ENCODE measurements at places on chromosomes 2 and 18.

DNA sequence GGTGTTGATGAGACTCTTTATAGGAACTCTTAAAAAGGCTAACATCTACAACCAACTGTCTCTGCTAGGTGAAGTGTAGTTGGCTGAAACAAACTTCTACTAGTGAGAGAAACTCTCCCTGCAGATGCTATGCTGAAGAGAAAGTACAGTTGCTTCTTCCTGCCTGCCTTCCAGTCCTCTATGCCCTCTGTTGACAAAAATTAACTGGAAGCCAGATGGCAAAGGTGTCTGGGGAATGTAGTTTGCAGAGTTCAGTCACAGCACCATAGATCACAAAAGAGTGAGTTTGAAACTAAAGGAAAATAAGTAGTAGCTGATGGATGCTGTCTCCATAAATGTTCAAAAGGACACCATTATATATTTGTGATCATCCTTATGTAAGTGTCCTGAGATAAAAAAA is 958.8 kb upstream of the NRXN1 start:
- DNase-seq, result no peak

DNA sequence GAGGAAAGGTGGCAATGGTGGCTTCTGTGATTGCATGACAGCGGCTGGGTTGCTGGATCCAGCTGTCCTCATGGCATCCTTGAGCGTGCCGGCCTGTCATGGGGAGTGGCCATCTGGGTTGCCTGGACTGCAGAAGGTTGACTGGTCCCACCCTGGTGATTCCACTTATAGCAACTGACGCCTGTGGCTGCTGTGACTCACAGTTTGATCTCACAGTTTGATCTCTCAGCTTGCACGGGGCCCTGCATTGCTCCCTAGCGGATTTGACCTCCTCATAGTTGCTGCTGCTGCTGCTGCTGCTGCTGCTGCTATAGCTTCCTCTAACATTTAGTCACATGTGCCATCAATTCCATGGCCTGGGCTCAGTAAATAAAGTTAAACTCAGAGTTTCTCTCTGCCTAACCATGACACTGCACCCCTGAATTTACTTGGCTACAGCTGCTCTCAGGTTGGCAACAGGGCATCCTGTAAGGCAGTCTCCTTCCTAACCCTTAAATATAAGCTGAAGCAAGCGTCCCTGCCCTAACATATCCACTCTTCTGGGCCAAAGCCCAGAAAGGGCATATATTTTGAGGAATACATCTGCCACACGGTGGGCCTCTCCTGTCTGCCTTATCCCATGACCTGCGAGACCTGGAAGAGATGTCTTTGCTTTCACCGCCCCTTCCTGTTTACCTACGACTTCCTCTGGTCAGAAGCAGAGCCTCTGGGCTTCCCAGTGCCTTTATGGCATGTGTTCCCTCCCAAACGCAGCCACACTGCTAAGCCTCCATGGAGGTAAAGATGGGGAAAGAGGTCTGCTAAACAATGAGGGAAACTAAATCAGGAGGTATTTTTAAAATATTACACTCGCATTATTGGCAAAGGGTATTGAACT is 37.8 kb upstream of the CCDC150 start:
- no peak for DNase-seq

DNA sequence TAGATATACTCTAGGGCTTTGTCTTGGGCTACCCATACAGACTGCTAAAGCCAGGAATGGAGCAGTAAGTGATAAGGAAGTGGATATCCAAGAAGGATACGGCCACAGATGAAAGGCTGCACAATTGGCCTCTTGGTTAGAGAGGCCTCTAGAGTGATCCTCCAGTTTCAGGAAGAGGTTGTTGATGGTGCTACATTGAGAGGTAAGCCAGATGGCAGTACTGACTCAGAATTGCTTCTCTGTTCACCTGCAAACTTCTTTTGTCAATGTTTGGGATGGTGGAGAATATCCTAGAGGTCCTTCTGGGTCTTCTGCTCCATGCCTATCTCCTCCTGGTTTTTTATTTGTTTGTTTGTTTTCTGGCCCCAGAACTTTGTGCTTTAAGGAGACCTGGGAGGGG is 226.8 kb upstream of the LRRTM1 start:
- DNase-seq, result no peak

DNA sequence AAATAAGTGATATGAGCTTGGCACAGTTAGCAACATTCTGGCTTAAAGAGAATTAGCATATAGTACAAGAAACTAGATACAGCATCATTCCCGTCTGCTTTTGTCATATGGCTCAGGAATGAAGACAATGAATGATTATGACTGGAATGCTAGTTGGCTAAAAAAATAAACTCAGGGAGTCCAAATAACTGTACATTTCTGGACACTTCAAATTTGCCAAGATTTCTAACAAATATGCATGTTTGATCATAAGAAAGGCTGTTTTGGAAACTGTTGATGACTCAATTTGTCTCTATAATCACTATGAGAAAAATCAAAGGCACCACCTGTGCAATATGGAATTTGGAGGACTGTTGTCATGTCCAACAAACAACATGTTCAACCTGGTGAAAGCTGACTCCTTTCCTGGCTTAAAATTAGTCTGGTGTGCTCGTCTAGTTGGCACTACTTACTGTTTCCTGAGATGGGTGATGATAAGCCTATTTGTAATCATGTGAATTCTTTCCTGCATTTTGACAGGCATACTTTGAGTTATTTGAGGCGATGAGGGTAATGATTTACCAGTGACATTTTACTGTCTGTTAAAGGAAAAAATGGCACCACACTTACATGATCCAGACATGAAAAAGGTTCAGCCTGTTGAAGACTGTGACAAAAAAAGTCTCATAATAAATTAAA is 133.9 kb upstream of the CDH20 start:
- no peak for DNase-seq

GRCh38 chr2:10345126-10345525 is 42.4 kb downstream of the HPCAL1 start:
- DNase-seq, result no peak

- DNase-seq, result no peak
These were observed 177.6 kb downstream of the ZNF521 start for GRCh38 chr18:25174324-25174723.

DNA sequence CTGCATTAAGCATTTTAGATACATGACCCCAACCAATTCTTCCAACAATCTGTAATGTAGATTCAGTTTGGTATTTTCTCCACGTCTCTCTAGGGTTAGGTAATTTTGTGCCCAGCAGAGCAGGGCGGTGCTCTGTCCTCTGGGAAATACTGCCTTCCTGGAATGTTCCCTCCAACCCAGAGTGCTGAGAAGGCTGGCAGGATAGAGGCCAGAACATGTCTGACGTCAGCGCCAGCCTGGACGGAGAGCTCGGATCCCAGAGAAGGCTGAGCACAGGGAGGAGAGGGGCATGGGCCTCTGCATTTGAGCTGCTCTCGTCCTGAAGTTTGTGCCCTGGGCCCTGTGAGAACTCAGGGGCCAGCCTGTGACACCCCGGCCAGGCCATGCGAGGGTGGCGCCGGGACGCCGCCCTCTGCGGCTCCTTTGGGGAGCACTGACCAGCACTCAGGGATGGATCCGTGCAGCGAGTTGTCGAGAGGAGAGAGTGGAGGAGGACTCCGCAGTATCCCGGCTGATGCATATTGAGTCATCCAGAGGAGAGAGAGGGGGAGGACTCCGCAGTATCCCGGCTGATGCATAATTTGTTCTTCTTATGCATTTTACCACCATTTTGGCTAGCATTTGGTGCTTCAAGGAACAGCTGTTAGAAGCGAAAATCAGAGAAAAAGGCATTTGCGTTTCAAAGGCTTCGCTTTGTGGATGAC is 80.0 kb upstream of the PXDN start:
- peak; percentile 42 for DNase-seq
